Effector CD8-positive, alpha-beta T cell (primary cell): ENCODE measurements at places on chromosomes 7 and 10.

GRCh38 chr7:157021871-157022680 is 11.6 kb upstream of the MNX1 start:
- DNase-seq, result no peak

- no peak for DNase-seq
Measured at GRCh38 chr10:32240471-32240870, 106.5 kb downstream of the EPC1 start.

GRCh38 chr10:60417024-60417423 is 27.3 kb upstream of the ANK3 start:
- DNase-seq, result no peak

DNA sequence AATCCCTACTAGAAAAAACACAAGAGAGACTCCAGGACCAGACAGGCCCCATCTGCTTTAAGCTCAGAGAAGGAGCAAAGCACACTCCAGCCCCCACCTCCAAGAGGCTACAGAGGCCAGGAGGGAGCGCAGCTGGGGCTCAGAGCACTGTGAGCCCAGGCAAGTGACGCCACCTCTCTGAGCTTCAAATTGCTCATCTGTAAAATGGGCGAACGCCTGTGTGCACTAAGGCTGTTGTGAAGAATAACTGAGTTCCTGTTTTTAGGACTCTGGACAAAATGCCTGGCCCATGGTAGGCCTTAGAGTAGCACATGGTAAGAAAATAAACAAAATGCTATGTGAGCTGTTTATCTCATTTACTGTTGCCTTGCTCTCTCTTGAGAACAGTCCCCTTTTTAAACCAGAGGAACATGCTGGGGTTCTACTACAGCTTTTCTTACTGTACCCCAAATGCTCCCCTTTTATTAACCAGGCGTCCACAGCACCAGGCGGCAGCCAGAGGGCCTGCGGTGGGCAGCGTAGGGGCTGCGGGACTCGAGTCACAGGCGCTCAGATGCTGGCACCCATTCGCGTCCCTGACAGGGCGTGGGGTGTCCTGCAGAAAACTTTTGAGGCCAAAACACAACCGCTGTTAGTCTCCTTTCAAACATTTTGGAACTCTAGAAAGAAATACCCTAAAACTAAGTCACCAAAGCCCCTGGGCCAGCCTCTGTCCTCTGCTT is 103.8 kb downstream of the TAX1BP1 start:
- DNase-seq, result no peak

- no peak for DNase-seq
Measured at GRCh38 chr7:150734254-150734653, 3.0 kb upstream of the GIMAP5 start.

DNA sequence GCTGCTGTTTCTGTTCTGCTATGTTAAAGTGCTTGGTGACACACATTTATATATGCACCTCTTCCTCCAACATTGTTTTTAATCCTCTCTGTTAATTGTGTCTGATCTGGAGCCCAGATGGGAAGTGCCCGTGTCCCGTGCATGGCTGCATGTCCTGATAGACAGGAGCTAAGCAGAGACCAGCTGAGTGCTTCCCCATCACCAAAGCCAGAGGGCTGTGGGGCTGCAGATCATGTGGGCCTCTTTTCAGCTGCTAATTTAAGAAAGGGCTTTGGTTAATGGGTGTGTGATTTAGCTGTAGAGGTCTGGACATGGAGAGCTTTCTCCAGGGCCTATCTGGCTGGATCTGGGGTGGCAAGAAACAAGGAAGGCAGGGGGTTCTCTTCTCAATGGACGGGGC is 96.5 kb upstream of the NPS start:
- no peak for DNase-seq

- no peak for DNase-seq
Measured at GRCh38 chr7:84663224-84663623, 468.6 kb upstream of the SEMA3A start.

GRCh38 chr10:76778914-76779795 is 858.5 kb downstream of the KCNMA1 start:
- DNase-seq, result no peak

DNA sequence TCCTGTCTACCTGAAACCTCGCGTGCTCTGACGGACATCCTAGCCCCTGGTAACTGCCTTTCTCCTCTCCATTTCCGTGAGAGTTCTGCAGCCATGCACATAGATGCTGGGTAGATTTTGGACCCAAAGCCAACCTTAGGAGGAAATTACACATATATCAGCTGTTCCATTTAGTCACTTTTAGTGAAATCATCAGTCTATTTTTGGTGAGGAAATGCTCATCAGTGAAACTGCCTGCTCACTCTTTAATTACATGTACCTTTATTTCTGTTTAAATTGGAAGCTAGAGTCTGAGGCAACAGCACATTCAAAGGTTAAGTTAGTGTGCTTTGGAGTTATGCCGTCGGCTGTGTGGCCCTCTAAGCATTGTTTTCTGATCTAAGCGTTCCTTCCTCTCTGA is 231.3 kb downstream of the WDR37 start:
- no peak for DNase-seq

DNA sequence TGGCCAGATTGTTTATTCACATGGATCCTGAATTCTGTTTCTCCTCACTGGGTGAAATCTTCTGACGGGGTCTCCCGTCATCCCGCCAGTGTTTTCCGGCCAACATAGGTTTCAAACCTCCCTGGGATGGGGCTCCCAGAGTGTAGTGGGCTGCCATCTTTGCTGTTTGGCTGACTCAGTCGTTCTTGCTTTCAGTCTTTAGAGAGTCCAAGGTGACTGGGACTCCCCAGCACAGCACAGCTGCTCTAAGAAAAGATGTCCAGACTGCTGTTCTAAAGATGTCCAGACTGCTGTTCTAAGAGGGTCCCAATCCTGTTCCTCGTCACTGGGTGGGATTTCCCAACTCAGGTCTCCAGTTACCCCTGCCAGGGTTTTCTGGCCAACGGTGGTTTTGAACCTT is 801.9 kb upstream of the IGFBP3 start:
- DNase-seq, result no peak
